ENCODE measurements at places on chromosomes 6 and 20.

GRCh38 chr20:53959911-53960578 is 110.3 kb downstream of the BCAS1 start:
- no peak for DNase-seq

DNA sequence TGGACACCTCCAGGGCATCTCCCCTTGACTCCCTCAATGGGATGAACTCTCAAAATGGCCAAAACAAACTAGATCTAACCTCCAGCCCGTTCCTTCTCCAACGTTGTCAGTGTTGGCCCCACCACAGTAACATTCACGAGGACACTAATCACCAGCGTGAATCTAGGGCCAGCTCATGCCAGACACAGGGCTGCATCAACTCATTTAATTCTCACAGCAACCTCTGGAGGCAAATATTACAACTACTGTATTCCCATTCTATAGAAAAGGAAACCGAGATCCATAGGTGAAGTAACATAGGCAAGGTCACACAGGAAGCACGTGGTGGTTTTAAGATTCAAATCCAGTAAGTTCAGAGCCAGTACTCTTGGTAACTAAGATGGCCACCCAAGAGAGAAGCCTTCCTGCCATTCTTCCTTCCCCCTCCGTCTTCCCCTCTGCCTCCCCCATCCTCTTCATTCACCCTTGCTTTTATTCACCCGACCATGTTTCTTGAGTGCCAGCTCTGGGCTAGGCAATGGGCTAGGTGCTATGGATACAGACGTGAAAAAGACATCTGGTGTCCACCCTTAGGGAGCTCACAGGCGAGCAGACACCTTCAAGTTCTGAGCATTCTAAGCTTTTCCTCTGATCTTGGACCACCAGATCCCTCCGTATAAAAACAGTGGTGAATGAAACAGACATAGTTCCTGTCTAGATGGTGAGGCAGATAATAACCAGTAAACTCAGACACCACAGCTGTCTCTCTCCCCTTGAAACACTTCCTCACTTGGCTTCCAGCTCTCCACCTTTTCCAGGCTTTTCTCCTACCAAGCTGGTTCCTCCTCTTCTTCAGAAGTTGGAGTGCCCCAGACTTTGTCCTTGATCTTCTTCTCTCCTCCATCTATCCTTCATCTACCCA is 9.6 kb downstream of the CCM2L start:
- DNase-seq: no peak

DNA sequence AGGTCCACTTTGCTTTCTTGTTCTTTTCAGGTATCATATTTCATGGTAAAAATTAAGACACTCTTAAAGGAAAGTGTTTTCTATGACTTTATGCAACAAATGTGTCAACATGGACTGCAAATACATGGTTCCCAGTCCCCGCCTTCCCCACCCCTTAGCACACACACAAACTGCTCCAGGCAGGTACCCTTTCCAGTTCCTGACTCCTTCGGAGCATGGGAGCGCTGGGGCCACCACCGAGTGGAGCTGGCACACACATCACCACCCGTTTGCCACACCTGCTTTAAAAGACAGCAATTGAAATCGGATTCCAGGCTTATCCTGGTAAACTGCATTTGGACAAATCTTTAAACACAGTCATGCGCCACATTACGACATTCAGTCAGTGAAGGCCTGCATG is 22.2 kb downstream of the RNASET2 start:
- no peak for DNase-seq

DNA sequence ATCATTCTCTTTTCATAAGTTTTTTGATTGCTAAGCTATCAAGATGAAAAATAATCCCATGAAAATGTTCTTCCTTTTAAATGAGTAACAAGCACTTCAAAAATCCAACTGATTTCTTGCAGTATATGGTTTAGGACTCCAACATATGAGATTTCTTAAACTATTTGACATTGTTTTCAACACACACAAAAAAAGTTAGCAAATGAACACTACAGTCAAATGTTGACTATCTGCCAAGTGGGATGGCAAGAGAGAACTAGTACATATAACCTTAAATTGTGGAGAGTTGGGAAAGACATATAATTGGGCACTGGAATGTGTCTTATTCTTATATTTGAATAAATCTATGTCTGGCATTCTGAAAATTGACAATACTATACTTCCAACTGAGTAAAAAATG is 15.6 kb downstream of the COL21A1 start:
- DNase-seq: no peak

DNA sequence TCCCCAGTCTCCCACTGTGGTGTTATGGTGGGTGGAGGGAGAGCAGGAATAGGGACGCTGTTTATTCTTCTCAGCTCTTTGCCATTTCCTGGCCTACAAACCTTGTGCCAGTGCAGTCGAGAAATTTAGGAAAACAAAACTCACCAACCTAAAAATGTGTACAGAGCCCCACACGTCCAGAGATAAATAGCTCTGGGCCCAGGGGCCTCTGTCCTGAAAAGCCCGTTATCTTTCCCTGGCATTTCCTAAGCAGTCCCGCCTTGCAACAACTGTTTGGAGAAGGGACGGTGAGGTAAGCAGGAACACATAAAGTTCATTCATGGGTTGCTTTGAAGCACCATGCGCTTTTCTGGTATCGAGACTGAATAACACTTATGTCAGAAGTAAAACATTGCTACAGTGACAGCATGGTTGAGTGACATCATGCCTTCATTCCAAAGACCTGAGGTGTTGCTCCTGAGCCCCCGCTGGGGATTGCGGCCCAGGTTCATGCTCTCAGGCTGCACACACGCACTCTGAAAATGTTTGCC is 80.1 kb upstream of the NXT1 start:
- DNase-seq: no peak

DNA sequence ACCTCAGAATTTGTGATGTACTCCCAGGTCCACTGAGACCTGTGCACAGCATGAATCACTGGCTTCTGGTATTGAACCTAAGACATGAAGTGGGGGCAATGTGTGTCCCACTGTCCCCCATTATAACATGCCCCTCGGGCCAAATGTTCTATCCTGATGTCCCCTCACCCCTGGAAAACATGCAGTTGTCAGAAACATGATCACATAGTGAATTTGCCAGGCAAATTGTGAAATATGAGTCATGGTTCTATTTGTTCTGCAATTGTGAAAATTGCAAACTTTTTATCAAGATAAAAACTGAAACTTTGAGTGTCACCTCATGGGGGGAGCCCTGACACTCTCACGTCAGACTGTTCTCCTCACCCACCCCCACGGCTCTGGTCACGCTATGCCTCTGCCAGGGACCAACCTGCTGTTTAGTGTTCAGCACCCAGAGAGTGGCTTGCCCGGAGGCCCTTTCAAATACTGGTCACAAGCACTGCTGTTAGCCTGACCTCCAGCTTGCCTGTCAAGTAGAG is 305.3 kb downstream of the CLIC5 start:
- DNase-seq: no peak
